ENCODE measurements at places on chromosomes 3 and 15.
A peak's percentile ranks its signal among the peaks of the same experiment; 100 is the strongest.

GRCh38 chr3:185423178-185423577 is 60.2 kb downstream of the MAP3K13 start:
- DNase-seq: peak; percentile 58

DNA sequence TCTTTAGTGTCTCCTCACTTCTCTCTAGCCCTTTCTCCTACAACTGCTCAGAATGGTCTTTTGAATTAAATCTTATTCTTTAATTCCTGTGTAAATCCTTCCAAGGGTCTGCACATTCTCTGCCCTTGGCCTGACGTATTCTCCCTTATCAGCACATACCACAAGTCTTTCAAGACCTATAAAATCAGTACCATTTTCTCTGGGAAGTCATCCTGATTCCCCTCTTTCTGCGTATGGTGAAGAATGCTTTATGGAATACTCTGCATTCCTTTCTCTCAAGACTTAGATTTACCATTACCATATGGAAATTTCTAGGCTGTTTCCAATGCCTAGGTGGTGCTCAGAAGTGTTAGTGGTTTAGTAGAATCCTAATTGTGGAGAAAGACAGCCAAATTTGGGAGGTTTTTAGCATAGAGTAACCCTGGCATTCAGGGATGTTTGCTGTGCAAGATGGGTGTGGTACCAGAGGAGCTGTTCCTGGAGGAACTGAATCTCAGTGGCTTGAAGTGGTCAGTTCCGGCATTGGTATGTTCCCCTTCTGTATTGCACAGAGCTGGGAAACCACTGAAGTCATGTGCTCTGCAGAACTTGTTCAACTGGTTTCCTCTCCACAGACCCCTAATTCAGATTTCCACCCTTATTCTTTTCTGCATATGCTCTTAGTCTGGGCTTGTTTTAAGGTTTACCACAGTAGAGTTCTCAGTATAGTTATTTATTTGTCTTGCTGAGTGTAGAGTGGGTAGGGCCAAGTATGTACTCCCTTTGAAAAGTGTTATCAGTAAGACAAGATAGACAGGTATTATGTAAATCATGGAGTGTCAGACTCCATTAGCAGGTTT is 24.5 kb downstream of the IQGAP1 start:
- DNase-seq: peak; percentile 81

DNA sequence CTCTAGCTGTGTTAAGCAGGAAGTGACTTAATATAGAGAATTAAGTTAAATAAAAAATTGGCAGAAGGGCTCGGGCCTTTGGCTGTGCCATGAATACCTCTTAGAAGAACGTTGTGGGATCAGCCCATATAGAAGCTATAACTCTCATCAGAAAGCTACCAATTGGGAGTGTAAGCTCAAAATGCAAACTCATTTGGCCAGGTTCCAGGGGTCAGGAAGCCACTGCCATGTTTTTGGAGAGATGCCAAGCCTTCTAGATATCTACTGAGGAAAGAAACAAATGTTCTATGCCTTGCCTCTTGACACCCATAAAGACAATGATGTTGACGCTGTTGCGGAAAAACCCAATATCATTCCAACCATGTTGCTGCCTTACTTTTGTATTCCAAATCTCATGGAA is 475.2 kb upstream of the TGFBR2 start:
- DNase-seq: no peak

DNA sequence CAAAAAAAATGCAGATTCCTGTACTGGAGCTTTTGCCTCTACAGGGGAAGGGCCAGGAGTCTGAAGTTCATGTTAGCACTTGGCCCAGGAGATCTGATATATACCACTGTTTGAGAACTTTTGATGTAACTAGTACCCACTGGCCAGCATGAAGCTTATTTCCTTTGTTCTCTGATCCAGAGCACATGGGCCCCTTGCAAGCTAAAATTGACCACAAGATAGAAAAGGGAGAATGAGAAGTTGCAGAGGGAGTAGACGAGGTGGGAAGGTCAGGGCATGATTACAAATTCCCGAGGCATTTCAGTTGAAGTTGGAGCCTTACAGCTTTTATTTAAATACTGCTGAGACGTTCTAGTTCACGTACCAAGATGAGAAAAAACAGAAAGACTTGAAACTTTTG is 28.2 kb downstream of the TGM4 start:
- no peak for DNase-seq

DNA sequence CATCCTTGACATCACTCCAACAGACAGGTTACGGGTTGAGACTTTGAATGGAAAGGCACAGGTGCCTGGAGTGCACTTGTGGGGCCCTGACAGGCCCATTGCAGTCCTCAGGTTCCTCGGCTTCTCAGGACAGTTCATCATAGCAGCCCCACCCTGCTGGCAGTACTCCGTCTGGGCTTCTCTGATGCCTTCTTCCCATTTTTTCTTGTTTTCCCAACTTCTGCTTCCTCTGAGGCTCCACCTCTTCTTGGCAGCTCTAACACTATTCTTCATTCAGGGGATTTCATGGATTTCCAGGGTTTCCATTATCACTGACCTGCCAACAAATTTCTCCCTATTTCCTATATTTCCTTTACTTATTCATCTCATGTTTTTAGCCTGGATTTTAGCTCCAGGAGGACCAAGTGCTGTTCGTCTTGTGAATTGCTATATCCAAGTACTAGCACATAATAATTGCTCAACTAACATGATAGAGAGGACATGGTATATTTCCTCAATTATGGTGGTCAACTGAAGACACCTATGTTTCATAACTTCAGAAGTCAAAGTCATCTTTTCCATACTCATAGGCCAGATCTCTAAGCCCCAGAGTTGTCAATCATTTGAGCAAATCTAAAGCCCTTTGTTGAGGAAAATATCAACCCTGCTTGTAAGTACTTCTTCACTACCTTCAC is 16.2 kb downstream of the NCEH1 start:
- no peak for DNase-seq

DNA sequence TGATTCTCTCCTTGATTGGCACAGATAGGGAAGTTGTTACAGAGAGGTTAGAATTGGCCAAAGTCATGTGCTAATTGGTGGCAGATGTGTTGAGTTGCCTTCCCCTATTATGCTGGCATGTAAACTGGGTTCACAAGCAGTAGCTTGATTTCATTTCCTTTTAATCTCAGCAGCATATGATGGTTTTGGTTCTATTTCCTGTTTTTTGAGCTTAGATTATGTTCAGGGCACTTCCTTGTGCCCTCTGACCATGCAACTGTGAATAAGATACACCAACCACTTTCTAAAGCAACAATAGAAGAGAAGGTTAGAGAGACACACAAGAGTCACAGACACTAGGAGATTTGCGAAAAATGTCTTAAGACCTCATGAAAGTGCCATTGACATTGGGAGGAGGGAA is 16.5 kb downstream of the HPS3 start:
- DNase-seq: no peak

- no peak for DNase-seq
These were observed 6.8 kb upstream of the POLG start for GRCh38 chr15:89341316-89342005.

- DNase-seq: peak; percentile 96
These were observed 25.9 kb downstream of the SMAD3 start for GRCh38 chr15:67091071-67091979.

DNA sequence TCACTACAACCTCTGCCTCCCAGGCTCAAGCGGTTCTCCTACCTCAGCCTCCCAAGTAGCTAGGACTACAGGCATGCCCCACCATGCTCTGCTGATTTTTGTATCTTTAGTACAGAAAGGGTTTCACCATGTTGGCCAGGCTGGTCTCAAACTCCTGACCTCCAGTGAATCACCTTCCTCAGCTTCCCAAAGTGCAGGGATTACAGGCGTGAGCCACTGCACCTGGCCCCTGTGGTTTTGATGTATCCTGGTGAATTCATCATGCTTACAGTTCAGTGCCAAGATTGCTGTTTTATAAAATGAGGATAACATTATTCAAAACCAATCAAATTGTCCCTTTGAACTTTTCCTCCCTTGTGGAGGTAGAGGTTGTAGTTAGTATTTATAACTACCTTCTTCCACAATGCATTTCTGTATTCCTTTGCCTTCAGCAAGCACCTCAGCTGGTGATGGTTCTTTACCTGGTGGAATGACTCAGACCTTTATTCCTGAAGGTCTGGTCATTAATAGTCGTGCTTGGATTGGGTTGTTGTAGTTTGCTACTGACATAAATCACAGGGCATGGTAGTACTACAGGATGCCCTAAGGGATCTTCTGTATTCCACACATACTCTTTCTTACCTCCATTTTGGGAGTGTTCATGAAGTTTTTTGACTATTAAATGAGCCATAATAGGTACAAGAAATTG is 76.9 kb downstream of the UBP1 start:
- DNase-seq: no peak

DNA sequence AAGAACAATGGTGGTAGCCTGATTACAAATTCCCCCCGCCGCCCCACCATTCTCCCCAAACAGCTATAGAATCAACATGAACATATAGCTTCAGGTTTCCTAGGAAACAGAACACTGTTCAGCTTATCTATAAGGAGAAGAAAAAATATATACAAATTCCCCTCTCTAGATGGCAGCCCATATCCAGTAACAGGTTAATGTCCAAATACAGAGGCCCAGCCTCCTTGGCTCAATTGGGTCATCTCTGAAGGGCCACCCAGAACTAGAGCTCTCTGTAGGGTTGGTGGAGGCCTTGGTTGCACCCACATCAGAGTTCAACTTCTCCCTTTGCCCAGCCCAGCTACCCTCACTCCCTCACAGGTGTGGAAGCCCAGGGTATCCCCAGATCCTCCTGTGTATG is 91.5 kb upstream of the ADAMTS17 start:
- DNase-seq: no peak

- peak; percentile 16 for DNase-seq
These were observed 114.0 kb upstream of the OSTN start for GRCh38 chr3:191085091-191085490.

- DNase-seq: peak; percentile 54
These were observed 294.2 kb upstream of the TBL1XR1 start for GRCh38 chr3:177491296-177492032.

DNA sequence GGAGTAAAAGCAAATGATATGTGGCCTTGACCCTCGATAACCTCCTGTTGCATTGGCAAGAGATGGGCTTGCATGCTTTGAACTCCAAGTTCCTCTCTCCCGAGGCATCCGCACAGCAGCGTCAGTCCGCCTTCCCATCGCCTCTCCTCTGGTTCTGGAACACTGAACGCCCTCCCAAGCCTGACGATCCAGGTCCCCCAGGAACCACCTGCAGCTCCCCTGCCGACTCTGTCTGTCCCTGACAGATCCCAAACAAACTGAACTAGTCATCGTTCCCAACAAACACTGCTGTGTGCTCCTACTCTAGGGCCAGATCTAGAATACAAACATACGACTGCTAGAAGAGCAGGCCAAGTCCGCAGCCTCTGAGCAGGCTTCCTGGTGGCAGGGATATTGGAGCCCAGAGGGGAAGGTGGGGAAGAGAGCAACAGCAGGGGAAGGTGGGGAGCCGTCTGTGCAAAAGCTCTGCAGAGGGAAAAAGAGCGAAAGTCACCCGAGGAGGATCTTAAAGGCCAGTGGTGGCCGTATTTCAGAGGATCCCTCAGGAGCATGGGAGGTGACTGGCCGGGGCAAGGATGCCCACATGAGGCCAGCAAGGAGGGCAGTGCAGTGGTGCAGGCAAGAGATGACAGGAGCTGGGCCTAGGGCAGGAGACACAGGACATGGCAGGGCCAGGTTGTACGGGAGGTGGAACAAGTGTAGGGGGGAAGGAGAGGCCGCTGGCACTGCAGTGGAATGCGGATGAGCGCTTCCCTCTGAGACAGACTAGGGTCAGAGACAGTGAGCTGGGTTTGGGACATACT is 50.8 kb downstream of the PCSK6 start:
- no peak for DNase-seq

DNA sequence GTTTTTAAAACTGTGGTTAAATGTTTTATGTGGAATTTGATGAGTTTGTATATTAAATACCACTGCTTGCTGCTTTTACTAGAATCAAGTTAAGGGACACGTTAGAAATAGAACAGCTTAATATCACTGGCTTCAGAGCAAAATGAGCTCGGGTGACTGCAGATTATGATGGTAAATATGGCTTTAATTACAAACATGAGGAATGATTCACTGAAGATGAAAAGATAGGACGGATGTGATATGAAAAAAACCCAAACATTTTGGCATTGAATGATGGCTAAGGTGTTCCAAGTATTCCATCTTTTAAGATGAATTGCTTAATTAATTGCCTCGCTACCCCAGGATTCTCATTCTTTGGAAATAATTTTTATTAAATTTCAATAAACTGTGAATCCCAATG is 33.7 kb downstream of the SLC24A1 start:
- no peak for DNase-seq

DNA sequence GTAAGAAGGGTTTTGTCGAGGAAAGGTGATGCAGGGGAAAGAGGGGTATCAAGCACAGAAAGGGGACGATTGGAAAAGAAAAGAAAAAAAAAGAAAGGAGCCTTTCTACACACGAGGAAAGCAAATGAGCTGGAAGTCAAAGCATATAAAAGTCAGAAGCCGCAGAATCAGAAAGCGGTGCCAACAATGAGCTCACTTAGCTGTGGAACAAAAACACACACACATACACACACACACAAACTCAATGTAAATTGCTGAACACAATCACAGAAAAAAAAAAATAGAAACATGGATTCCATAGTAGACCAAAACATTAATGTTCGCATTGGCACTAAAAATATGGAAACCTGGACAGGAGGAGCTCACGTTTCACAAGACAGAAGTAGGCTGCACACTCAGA is 63.4 kb upstream of the FEZF2 start:
- no peak for DNase-seq

- peak; percentile 42 for DNase-seq
These were observed 1.9 kb downstream of the VGLL3 start for GRCh38 chr3:86989006-86989405.

- peak; percentile 42 for DNase-seq
These were observed 706 bp downstream of the DVL3 start for GRCh38 chr3:184155644-184156521.

GRCh38 chr3:141735176-141735575 is 2.9 kb upstream of the RNF7 start:
- no peak for DNase-seq

DNA sequence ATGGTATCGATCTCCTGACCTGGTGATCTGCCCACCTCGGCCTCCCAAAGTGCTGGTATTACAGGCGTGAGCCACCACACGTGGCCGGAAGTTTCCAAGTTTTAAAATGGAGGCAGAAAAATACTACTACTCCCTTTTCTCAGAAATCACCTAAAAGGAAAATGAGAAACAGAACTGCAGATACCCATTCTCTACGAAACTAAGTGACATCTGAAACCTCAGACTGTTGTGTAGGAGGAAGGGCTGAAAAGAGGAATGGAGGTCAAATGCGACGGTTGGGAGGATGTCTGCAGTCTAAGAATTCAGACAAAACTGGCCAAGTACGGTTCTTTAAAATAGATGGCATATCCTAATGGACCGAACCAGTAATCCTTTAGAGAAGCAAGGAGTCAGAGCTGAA is 24.1 kb downstream of the WDR48 start:
- no peak for DNase-seq

- no peak for DNase-seq
These were observed 1.0 kb downstream of the MASP1 start for GRCh38 chr3:187290503-187290902.

GRCh38 chr3:16216373-16216935 is 42.0 kb downstream of the GALNT15 start:
- no peak for DNase-seq

GRCh38 chr3:126353694-126354321 is 3.4 kb downstream of the KLF15 start:
- DNase-seq: no peak
